ENCODE measurements at places on chromosomes 11 and 22. TPM values are rescaled to one million over a fixed set of nuclear protein-coding genes. Genes with fewer than 3 reads are reported as not detected.

Gene MS4A4E
- total RNA-seq, result 2.4 TPM

Gene ADM2
- 1.3 TPM for total RNA-seq

Gene A4GALT
- total RNA-seq, result 4.7 TPM

Gene FOXRED2
- 17.5 TPM for total RNA-seq

Gene BIRC3
- total RNA-seq, result 137 TPM

Gene KCNJ1
- not detected for total RNA-seq

Gene USP2
- total RNA-seq, result 2.3 TPM

DNA sequence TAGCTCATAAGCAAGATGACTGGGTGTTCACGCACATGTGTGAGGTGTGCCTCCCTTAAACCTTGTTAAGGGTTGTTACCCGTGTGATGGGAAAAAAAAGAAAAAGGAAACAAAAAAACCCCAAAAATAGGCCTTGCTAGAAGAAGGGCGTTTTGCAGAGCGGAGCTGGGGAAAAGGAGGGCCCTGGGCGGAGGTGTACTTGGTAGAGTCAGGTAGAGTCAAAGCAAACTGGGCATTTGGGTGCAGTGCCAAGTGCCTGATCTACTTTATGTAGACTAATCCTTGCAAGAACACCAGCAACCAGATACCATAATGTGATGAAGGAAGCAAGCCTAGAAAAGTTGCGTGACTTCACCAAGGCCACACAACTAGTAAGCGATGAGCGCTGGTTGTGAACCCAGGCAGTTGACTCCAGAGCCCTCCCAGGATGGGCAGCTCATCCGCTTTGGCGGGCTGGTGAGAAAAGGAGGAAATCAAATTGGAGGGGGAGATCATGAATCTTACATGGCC lies 1.2 kb upstream of the TIRAP start:
- peak overlapping the region; percentile 69 for H3K4me3 ChIP-seq
- H3K27me3 ChIP-seq, result no peaks in the 10 kb centered on the region
- H3K36me3 ChIP-seq, result peaks cover 18% of the 10 kb centered on the region
- H3K4me1 ChIP-seq, result peaks cover 47% of the 10 kb centered on the region
- peak overlapping the region; percentile 91 for H3K27ac ChIP-seq

- peak overlapping the region; percentile 51 for H3K4me3 ChIP-seq
- peaks cover 31% of the 10 kb centered on the region for H3K27me3 ChIP-seq
- DNase-seq, result peak; percentile 91
- peaks cover 19% of the 10 kb centered on the region for H3K4me1 ChIP-seq
- no peak overlapping the region for H3K27ac ChIP-seq
- no peaks in the 10 kb centered on the region for H3K36me3 ChIP-seq
Observed at GRCh38 chr11:64007629-64008282, 21.5 kb downstream of the OTUB1 start.

DNA sequence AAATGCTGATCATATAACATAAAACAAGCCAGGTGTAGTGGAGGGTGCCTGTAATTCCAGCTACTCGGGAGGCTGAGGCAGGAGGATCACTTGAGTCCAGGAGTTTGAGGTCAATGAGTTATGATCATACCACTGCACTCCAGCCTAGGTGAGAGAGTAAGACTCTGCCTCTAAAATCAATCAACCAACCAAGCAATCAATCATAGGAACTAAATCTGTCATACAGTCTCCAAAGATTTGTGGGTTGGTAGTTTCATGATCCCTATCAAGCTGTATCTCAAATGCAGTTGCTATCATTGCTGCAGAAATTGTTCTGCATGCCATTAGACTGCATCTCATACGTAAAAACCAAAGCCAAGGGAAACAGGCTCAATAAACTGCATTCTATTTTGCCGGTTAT lies 33.1 kb downstream of the NARS2 start:
- no peaks in the 10 kb centered on the region for H3K36me3 ChIP-seq
- no peak overlapping the region for H3K27ac ChIP-seq
- peaks cover 21% of the 10 kb centered on the region for H3K4me1 ChIP-seq
- no peak for DNase-seq

DNA sequence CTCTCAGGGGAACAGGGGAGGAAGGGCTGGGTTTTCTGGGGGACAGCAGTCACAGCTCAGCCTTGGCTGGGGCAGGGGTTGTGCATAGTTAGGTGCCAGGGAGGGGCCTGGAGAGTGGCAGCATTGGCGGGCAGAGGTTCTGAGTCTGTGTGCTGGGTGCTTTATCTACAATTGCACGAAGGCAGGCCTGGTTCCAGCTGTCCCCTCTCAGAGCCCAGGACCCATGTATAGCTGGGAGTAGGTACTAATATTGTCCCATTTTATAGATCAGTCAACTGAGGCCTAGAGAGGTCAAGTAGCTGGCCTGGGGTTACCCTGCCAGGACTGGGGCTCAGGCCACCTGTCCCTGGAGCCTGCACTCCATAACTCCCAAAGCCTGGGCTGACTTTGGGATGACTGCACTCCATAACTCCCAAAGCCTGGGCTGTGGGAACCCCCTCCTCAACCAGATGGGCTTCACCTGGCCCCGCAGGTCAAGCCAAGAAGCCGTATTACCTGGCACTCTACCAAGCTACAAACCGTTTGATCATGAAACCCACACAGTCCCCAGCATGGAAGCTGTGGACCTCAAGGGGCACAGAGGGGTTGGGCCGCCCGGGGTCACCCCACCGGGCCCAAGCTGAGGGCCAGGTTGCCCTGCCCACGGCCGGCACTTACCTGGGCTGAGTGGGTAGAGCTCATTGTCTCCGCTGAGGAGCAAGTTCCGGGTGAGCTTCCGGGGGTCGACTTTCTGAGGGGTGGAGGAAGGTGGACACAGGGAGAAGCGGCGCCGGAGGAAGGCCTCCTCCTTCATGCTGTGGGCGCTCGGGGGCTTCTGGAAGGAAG lies 36.5 kb downstream of the OSBPL5 start:
- H3K36me3 ChIP-seq, result peaks cover 36% of the 10 kb centered on the region
- H3K27me3 ChIP-seq, result no peaks in the 10 kb centered on the region
- no peak overlapping the region for H3K4me3 ChIP-seq
- peak overlapping the region; percentile 8 for H3K27ac ChIP-seq
- no peak for DNase-seq

GRCh38 chr11:44694443-44694842 lies 32.3 kb upstream of the TSPAN18 start:
- H3K36me3 ChIP-seq, result no peaks in the 10 kb centered on the region
- no peak for DNase-seq
- H3K27me3 ChIP-seq, result no peaks in the 10 kb centered on the region

- H3K36me3 ChIP-seq, result no peaks in the 10 kb centered on the region
- no peak overlapping the region for H3K4me3 ChIP-seq
- H3K27ac ChIP-seq, result no peak overlapping the region
- no peaks in the 10 kb centered on the region for H3K4me1 ChIP-seq
- no peaks in the 10 kb centered on the region for H3K27me3 ChIP-seq
Observed at GRCh38 chr11:115929618-115930129, 425.5 kb upstream of the CADM1 start.

DNA sequence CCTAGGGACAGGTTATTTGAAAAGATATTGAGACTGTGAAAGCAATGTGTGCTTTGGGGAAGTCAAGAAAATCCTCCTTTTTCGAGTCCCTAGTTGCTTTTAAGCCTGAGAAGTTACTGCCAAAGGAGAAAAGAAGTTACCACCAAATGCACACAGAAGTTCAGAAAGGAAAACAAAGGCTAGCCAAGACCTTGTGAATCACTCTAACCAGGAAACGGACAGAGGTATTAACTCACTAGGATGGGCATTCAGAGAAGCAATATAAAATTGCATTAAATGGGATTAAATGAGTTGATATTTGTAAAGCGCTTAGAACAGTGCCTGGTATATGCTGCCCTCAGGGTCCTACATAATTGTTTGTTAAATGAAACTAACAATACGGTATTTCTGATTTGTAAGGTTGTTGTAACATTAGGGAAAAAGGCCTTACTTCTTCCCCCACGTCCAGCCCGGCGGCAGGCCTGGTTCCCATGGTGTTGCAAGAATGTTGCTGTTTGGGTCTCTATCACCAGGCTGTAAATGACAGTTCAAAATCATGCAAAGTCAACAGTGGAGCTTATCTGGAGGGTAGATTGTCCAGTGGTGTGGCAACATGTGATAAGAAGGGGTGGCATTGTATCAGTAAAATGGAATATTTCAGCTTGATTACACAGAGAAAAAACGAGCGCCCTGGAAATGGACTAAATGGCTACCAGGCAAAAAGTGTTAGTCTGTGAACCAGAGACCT lies 7.1 kb downstream of the TMA7B start:
- no peak overlapping the region for H3K4me3 ChIP-seq
- peak overlapping the region; percentile 63 for H3K27ac ChIP-seq
- no peak for DNase-seq
- H3K27me3 ChIP-seq, result no peaks in the 10 kb centered on the region
- peaks cover 37% of the 10 kb centered on the region for H3K4me1 ChIP-seq

- H3K36me3 ChIP-seq, result no peaks in the 10 kb centered on the region
- no peak overlapping the region for H3K27ac ChIP-seq
- H3K4me1 ChIP-seq, result no peaks in the 10 kb centered on the region
- H3K27me3 ChIP-seq, result no peaks in the 10 kb centered on the region
- DNase-seq, result no peak
Observed at GRCh38 chr11:92253945-92254344, 29.3 kb downstream of the FAT3 start.

- peak; percentile 75 for DNase-seq
- H3K4me1 ChIP-seq, result peaks cover 6% of the 10 kb centered on the region
- no peak overlapping the region for H3K4me3 ChIP-seq
- H3K36me3 ChIP-seq, result no peaks in the 10 kb centered on the region
- H3K27me3 ChIP-seq, result no peaks in the 10 kb centered on the region
Observed at GRCh38 chr22:46390652-46391301, 55.3 kb downstream of the TRMU start.

- no peaks in the 10 kb centered on the region for H3K27me3 ChIP-seq
- no peak for DNase-seq
Observed at GRCh38 chr22:28837640-28838039, 37.3 kb upstream of the XBP1 start.

GRCh38 chr22:48653306-48653705 lies 1174.4 kb downstream of the BRD1 start:
- H3K27me3 ChIP-seq, result peaks cover 4% of the 10 kb centered on the region
- no peaks in the 10 kb centered on the region for H3K4me1 ChIP-seq
- H3K36me3 ChIP-seq, result no peaks in the 10 kb centered on the region
- H3K27ac ChIP-seq, result no peak overlapping the region
- DNase-seq, result no peak

DNA sequence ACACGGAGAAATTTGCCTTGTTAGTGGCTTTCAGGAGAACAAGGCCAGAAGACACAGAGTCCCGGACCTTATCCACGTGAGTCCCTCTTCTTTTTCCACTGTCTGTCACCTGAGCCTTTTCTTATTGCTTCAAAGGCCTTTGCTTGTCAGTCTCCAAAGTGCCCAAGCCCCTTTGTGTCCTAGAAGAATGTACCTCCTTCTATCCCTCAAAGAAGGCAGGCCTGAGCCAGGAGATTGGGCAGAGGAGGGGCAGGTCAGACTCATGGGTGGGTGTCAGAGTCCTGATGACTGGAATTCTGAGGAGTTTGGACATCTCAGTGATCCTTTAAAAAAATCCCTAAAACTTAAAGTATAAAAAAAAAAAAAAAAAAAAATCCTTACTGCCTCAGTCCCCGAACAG lies 299.6 kb upstream of the NCAM1 start:
- no peak overlapping the region for H3K27ac ChIP-seq
- H3K4me3 ChIP-seq, result no peak overlapping the region
- no peaks in the 10 kb centered on the region for H3K27me3 ChIP-seq
- H3K4me1 ChIP-seq, result no peaks in the 10 kb centered on the region
- DNase-seq, result no peak
- H3K36me3 ChIP-seq, result no peaks in the 10 kb centered on the region

DNA sequence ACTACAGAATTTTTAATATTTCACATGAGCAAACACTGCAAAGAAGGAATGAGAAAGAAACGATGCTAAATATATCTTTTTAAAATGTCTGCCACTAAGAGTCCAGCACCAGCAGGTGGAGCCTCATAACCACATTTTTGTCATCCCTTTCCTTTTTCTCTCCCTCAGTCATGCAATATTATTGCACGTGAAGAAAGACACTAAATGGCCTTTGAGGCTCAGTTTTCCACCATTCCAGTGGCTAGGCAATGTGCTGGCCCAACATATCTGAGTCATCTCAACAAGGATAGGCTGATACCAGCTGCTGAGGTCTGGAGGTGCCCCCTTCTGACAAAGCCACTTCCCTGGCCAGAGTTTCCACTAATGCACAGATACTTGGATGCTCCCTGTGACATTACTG lies 1.8 kb downstream of the ALKBH8 start:
- H3K4me1 ChIP-seq, result peaks cover 48% of the 10 kb centered on the region
- DNase-seq, result peak; percentile 78
- no peaks in the 10 kb centered on the region for H3K27me3 ChIP-seq

DNA sequence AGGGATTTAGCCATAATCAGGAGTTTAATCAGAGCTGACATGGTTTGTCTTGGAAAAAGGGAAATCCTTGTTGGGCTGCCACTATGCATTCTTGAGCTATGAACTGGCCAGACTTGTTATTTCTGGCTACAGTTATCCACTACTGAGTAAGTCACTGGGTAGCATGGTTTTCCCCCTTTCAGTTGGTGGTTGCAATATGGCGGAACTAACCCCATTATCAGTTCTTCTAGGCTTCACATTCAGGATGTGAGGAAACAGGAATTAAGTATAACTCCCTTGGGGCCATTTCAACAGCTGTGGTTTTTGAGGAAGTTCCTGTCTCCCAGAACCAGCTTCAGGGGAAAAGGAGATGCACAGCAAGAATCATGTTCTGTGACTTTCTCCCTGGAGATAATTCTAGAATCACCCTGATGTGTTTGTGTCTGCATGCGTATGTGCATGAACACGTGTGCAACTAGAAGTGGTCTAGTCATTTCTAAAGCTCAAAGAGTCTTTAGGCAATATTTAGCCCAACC lies 103.0 kb upstream of the CD44 start:
- H3K27me3 ChIP-seq, result no peaks in the 10 kb centered on the region
- no peak overlapping the region for H3K27ac ChIP-seq
- H3K36me3 ChIP-seq, result no peaks in the 10 kb centered on the region
- H3K4me3 ChIP-seq, result no peak overlapping the region
- DNase-seq, result no peak

- no peaks in the 10 kb centered on the region for H3K27me3 ChIP-seq
- no peaks in the 10 kb centered on the region for H3K36me3 ChIP-seq
- H3K4me1 ChIP-seq, result no peaks in the 10 kb centered on the region
- DNase-seq, result no peak
- H3K4me3 ChIP-seq, result no peak overlapping the region
- no peak overlapping the region for H3K27ac ChIP-seq
Observed at GRCh38 chr11:58495906-58496305, 12.0 kb downstream of the OR5B21 start.

GRCh38 chr11:117547946-117548345 lies 220.3 kb downstream of the CEP164 start:
- H3K4me3 ChIP-seq, result no peak overlapping the region
- H3K4me1 ChIP-seq, result no peaks in the 10 kb centered on the region
- no peak overlapping the region for H3K27ac ChIP-seq
- peaks cover 22% of the 10 kb centered on the region for H3K27me3 ChIP-seq

- H3K4me3 ChIP-seq, result no peak overlapping the region
- no peaks in the 10 kb centered on the region for H3K36me3 ChIP-seq
- DNase-seq, result no peak
- peaks cover 9% of the 10 kb centered on the region for H3K27me3 ChIP-seq
Observed at GRCh38 chr11:62933750-62934495, 12.8 kb upstream of the CHRM1 start.

All from stomach (tissue), 19 donors.